Activated CD8-positive, alpha-beta T cell treated with anti-CD3 and anti-CD28 coated beads for 36 hours (primary cell): ENCODE measurements at places on chromosomes 7 and 10.

- no peak for DNase-seq
These were observed 18.7 kb upstream of the ACHE start for GRCh38 chr7:100914208-100914878.

GRCh38 chr7:3207387-3207902, 93.6 kb upstream of the SDK1 start:
- DNase-seq = no peak

GRCh38 chr7:98341106-98341505, 59.6 kb downstream of the BRI3 start:
- no peak for DNase-seq

- no peak for DNase-seq
These were observed 219.5 kb upstream of the CCDC6 start for GRCh38 chr10:60125895-60126294.

DNA sequence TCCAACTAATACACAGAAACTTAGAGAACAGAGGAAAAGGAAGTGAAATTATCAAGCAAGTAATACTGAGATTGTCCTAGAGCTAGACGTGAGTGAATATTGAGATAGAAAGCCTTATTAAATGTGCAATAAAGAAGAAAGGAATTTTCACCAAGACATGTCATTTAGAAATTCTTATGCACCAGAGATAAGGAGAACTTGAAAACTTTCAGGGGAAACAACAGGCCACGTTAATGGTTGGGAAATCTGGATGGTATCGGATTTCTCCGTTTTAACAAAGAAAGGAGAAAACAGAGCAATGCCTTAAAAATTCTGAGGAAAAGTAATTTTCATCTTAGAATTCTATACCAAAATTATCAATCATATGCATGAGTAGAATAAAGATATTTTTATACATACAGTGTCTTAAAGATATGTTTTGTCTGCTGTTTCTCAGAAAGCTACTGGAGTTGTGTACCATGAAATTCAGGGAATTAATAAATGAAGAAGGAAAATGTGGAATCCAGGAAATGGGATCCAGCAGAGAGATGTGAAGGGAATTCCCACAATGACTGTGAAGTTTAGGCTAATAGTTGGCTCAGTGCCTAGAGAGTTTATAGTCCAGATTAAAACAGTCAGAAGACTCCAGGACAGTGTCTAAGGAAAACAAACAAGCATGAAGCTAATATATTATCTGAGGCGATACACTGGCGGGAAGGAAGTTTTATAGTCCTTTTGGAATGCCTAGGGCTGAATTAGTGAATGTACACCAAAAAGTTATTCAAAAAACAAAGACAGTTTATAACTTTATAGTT, 159.5 kb downstream of the PPP1R9A start:
- no peak for DNase-seq

DNA sequence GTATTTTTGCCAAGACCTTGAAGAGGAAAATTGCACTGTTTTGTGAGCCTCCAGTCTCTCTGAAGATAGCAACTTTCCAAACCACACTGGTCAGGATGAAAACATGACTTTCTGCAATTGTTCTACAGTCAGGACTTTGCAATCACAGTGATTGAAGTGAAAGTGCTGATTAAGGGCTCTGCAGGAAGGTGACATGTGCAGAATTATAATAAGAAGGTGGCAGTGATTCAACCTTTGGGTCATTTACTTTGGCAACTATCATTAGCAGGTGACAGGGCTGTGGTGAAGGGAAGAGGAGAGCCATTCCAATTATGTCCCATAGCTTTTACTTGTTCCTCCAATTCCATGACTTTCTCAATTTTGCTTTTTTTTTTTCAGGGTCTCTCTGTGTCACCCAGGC, 350.0 kb upstream of the FZD8 start:
- no peak for DNase-seq

GRCh38 chr7:90879924-90880323, 283.8 kb downstream of the CDK14 start:
- no peak for DNase-seq

DNA sequence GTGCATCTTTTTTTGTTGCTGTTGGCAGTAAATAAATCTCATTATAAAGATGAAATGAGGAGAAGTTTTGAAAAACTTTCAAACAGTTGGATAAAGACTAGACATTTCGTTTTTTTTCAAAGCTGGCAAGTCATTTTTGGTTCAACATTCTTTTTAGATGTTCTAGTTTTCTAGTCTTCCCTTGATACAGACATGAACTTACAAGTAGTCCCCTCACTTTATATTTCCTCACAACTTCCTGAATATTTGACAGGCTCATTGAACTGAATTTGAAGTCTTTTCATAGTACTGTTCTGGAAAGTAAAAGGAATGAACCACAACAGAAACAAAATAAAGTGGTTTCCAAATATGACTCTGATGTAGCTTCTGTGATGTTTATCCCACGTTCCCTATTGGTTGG, 134.2 kb downstream of the NRCAM start:
- DNase-seq = no peak

DNA sequence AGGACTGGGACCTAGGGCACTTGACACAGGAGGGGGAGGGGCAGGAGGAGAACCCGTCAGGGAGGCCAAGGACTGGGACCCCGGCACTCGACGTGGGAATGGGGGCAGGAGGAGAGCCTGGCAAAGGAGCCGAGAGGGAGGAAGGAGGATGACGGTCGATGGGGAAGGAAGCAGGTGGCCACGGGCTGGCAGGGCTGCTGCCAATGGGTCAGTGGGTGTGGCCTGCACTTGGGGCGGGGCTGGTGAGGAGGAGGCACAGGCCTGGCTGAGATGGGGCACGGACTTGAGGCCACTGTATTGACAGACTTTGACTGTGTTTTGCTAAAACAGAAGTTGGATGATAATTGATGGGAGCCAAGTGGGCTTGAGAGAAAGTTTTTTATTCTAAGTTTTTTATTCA, 68.9 kb downstream of the RBM33 start:
- no peak for DNase-seq

DNA sequence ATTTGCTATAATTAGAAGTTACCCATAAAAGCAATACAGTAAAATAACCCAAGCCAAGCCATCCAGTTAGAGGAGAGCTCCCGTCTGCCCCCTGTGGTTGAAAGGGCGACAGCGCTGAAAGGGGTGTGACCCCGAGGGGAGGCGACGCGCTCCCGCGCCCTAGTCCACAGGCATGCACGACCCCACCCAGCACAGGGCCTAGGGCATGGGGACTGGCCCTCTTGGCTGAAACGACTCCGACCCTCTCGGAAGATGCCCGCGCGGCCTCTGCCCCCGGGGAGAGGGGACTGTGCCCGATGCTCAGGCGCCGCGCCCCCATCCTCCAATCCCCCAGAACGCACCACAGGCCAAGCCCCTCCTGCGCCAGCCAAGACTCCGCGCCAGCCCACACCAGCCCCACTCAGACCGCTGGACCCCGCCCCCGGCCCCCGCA, 64.0 kb downstream of the CSGALNACT2 start:
- peak; percentile 77 for DNase-seq

- DNase-seq = no peak
These were observed 65.0 kb upstream of the IL6 start for GRCh38 chr7:22662036-22662435.
